ENCODE measurements at places on chromosomes 7 and 10.

DNA sequence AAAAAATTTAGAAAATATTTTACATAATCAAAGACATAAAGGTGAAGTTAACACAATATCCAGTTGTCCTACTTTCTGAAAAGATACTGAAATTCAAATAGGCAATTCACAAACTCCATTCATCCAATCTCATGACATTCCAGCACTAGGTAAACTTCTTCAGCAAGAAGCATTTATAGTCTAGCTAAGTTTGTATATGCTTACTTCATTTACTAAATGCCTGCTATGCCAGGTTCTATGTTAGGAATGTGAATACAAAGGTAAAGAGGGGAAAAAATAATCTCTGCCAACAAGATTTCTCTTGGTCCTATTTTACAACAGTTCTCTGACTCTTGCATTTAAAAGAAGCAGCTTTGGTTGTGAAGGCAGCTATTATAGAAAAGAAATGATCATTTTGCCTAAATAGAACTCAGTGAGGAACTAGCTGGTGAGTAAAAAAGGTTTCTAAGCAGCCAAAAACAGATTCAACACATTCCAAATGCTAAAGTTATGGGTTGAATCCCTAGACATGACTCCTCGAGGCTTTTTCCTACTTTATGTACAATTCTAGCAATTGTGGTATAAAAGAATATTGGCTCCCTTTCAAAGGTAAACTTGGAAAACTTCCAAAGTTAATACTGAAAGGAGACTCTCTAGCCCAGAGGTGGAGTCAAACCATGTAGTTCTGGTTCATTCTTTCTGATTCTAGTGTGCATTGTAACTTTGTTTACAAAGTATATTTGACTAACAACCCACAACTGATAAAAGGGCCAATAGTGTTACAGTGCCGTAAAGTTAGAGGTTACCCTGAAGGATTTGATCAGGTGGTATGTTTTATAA, 30.9 kb upstream of the KLHL7 start:
- no peak for DNase-seq

GRCh38 chr7:92436612-92437445, 10.5 kb upstream of the GATAD1 start:
- no peak for DNase-seq

DNA sequence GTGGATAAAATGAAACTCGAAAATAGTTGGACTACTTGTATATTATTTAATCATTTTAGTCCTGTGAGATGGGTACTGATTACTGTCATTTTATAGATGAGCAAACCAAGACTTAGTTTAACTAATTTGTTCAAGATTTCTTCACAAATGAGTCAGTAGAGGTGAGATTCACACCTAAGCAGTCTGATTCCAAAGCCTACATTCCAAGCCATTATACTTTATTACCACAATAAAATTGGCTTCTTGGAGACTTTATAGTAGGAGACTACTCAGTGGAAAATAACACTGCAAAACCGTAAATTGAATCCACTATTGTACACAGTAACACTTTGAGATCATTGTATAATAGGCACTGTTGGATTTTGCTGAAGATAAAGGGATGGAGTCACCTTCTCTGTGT, 2.2 kb downstream of the PHTF2 start:
- DNase-seq = no peak

GRCh38 chr7:154953006-154953684, 49.8 kb downstream of the PAXIP1 start:
- DNase-seq = peak; percentile 65

- DNase-seq = no peak
Measured at GRCh38 chr10:60821656-60822055, 43.4 kb downstream of the CDK1 start.

DNA sequence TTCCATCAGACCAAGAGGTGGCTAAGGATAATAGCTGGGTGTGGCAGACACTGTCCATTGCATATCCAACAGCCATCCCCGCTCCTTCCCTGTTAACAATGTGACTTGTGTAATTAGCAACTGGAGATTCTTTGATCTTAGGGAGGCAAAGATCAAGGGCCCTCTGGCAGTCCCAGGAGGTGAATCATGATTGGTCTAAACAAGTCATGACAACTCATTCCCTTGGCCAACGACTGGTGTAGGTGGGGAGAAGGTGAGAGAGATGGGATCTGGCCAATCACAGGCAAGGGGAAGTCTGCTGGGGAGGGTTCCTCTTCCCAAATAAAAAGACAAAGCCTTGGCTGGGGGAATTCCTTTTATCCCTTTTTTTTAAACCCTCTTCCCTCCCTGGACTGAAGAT, 46.2 kb upstream of the COMTD1 start:
- DNase-seq = no peak
